ENCODE measurements at places on chromosomes 6 and 20.

DNA sequence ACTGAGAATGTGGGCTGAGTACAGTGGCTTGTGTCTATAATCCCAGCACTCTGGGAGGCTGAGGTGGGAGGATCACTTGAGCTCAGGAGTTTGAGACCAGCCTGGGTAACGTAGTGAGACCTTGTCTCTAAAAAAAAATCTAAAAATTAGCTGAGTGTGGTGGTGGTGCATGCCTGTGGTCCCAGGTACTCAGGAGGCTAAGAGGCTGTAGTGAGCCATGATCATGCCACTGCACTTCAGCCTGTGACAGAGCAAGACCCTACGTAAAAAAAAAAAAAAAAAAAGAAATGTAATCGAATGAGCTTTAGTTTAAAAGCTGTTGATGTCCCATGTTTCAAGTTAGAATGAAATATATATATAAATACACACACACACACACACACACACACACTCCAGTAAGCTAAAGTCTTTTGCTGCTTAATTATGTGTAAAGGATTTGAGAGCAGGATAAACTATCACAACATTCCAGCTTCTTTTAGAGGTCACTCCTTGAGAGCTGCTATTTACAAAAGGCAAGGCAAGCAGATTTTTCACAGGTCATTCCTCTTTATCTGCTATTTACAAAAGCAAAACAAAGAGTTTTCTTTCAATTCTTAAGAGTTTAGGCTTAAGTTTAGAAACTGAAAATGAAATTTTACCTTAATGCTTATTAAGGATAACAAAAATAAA lies 4.7 kb upstream of the MICAL1 start:
- no peaks in the 10 kb centered on the region for H3K27me3 ChIP-seq
- peak overlapping the region; percentile 47 for H3K27ac ChIP-seq
- DNase-seq: no peak
- H3K36me3 ChIP-seq: peaks cover 9% of the 10 kb centered on the region

GRCh38 chr6:36769676-36770499 lies 69.4 kb downstream of the CPNE5 start:
- H3K4me3 ChIP-seq: no peak overlapping the region
- no peaks in the 10 kb centered on the region for H3K36me3 ChIP-seq
- H3K27ac ChIP-seq: no peak overlapping the region

DNA sequence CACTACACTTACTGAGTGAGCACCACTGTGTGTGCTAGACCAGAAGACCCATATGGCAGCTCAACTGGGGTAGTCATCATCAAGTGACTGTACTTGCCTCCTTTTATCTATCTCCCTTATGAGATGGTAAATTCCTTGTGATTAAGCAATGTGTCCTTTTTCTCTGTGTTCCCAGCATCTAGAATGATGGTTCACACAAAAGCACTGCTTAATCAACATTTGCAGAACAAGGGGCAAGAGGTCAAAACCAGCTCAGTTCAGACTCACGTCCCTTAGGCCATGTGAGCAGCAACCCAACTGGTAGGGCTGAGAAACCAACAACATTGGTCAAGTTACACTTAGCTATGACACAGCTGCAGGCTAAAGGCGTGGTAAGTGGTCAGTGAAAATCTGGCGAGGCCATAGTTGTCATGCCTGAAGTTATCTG lies 10.0 kb downstream of the TRAM2 start:
- peak overlapping the region; percentile 86 for H3K27ac ChIP-seq
- peaks cover 43% of the 10 kb centered on the region for H3K4me1 ChIP-seq
- peak; percentile 99 for DNase-seq
- H3K36me3 ChIP-seq: peaks cover 1% of the 10 kb centered on the region

DNA sequence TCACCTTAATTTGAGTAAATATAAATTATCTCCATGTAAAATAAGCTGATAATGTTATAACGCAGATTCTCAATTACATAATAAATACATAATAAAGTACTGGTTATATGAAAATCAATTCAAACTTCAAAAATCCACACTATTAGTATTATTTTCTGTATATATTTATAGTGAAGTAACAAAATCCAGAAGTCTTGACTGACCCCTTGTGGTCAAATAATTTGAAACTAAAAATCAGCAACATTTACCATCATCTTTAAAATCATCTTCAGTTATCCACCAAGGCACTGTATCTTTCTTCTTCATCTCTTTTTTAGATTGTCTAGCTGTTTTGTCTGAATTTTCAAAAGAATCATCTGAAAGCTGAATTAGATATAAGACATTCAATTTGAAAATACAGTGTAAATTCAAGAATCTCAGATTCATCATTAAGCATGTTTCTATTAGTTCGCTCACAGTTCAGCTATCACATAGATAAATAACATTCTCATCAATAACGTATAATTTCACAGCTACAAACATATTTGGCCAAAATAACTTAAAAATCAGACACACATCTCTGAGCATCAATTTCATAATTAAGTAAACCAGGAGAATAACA lies 6.5 kb downstream of the CEP162 start:
- no peak overlapping the region for H3K27ac ChIP-seq
- H3K27me3 ChIP-seq: no peaks in the 10 kb centered on the region
- no peaks in the 10 kb centered on the region for H3K36me3 ChIP-seq

DNA sequence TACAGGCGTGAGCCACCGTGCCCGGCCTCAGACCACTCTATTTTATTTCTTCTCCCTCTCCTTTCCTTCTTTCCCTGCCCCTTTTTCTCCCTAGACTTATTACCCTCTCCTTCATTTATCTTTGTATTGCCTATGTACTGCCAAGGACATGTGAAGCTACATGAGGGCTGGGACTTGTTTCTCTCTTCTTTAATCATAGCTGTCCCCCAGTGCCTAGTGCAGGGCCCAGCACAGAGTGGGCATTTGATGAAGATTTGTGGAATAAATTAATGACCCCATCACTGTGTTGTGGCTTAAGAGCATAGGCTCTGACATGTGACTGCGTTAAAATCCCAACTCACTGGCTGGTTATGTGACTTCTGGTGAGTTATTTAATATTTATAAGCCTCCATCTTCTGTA lies 6.0 kb downstream of the DOK5 start:
- H3K4me3 ChIP-seq: no peak overlapping the region
- DNase-seq: no peak
- H3K27me3 ChIP-seq: peaks cover 5% of the 10 kb centered on the region
- no peak overlapping the region for H3K27ac ChIP-seq
- no peaks in the 10 kb centered on the region for H3K4me1 ChIP-seq

DNA sequence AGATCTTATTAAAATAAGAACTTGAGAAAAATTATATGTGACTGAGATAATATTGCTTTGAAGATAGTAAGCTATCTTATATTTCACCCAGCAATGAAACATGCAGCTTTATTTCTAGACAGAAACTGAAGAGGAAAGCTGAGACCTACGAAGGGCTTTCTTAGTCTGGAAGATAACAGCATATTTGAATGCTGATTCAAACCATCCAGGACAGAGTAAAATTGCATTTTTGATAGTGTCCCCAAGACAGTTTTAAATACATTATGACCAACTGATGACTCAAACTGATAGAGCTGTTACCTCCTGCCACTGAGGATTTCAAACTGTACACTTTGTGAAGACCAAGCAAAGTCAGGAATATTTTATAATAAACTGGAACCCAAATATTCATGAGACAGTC lies 409.6 kb downstream of the GRIK2 start:
- H3K27me3 ChIP-seq: no peaks in the 10 kb centered on the region
- no peaks in the 10 kb centered on the region for H3K36me3 ChIP-seq
- peak; percentile 52 for DNase-seq
- H3K4me1 ChIP-seq: peaks cover 17% of the 10 kb centered on the region
- H3K4me3 ChIP-seq: no peak overlapping the region
- H3K27ac ChIP-seq: no peak overlapping the region

DNA sequence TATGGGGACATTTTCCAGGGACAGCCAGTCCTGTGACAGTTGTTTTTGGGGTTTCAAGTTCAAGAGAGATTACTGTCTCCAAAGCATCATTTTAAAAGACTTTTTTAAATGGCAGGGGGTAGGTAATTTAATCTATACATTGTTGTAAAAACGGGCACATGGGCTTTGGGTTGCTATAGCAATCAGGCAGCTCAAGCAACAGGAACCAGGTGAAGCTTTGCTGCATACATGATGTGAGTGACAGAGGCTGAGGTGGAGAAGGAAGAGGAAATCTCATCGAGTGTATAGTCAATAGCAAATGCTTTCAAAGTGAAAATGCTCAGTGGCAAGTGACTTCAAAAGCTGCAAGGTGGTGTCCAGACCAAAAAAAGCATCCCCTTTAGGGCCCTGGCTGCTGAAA lies 277.4 kb upstream of the JAG1 start:
- no peaks in the 10 kb centered on the region for H3K36me3 ChIP-seq
- no peak overlapping the region for H3K27ac ChIP-seq
- no peak for DNase-seq
- no peaks in the 10 kb centered on the region for H3K27me3 ChIP-seq

DNA sequence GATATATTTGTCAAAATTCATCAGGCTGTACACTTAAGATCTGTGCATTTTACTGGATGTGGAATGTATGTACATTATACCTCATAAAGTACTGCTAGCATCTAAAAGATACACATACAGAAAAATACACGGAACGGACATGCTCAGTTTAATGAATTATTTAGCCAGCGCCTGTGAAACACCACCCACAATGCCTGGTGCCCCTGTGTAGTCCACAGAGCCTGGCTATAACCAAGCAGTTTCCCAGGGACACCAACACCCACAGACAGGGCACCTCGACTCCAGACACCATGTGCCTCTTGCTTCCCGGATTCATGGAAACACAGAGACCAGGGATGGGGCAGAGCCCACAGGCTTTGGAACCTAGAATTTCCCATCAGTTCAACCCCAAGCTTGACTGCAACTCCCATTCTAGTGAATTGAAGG lies 17.4 kb upstream of the ARMC12 start:
- H3K4me3 ChIP-seq: no peak overlapping the region
- peaks cover 19% of the 10 kb centered on the region for H3K4me1 ChIP-seq
- H3K36me3 ChIP-seq: no peaks in the 10 kb centered on the region
- H3K27me3 ChIP-seq: peaks cover 4% of the 10 kb centered on the region
- no peak overlapping the region for H3K27ac ChIP-seq
- no peak for DNase-seq

DNA sequence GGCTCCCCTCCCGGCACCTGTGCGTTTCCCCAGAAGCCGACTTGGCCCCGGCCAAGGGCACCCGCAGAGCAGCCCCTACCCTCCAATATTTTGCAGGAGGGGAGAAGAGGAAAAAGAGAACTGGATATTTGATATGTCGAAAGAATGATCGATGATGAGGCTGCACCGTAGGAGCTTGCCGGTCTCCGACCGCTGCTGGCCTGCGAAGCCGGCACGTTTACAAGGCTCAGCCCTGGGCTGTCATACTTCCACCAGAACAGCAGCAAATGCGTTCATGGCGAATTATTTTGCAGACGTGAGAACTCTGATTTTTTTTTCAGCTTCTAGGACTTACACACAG lies 296.7 kb downstream of the TFAP2C start:
- no peaks in the 10 kb centered on the region for H3K4me1 ChIP-seq
- H3K4me3 ChIP-seq: no peak overlapping the region
- no peak overlapping the region for H3K27ac ChIP-seq
- peaks cover 33% of the 10 kb centered on the region for H3K27me3 ChIP-seq
- DNase-seq: no peak

- no peak overlapping the region for H3K4me3 ChIP-seq
- H3K27ac ChIP-seq: peak overlapping the region; percentile 96
- H3K27me3 ChIP-seq: no peaks in the 10 kb centered on the region
- DNase-seq: peak; percentile 68
These were observed 179.6 kb upstream of the CCN2 start for GRCh38 chr6:132130626-132131298.

DNA sequence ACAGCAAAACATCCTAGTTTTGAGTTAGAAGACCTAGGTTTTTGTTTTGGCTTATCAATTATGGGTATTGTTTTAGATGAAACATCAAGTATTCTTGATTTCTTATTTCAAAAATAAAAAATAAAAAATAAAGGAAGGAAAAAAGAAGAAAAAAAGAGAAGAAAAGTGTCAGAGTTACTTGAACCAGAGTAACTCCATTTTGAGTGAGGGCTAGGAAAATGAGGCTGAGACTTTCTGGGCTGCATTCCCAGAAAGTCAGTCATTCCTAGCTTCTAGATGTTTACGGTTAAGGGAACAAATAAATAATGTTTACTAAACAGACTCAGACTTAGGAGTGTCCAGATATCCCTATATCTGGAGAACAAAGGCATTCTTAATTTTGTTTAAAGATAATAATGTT lies 45.3 kb upstream of the HFE start:
- no peak for DNase-seq
- no peaks in the 10 kb centered on the region for H3K4me1 ChIP-seq
- H3K27ac ChIP-seq: no peak overlapping the region
- no peaks in the 10 kb centered on the region for H3K27me3 ChIP-seq
- no peaks in the 10 kb centered on the region for H3K36me3 ChIP-seq
- no peak overlapping the region for H3K4me3 ChIP-seq

DNA sequence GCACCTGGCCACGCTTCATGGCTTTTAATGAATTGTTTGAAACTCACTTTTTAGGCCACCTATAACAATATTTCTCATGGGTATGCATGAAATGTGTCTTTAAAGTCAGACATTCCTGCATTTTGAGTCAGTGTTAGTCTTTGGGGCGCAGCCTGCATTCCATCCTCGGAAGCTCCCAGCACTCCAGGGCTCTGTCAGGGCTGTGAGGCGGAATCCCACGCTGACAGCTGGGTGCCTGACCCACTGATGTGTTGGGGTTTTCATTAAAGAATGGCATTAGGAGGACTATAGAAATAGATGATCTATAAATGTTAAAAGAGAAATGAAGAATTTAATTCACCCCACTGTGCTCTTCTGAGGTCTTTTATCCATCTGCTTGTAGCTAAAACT lies 16.2 kb upstream of the CLDN20 start:
- peaks cover 4% of the 10 kb centered on the region for H3K4me1 ChIP-seq
- no peaks in the 10 kb centered on the region for H3K27me3 ChIP-seq
- H3K27ac ChIP-seq: no peak overlapping the region
- DNase-seq: peak; percentile 26
- H3K36me3 ChIP-seq: peaks cover 6% of the 10 kb centered on the region
- H3K4me3 ChIP-seq: no peak overlapping the region
